CD4-positive, alpha-beta T cell treated with Interleukin-12 subunit alpha and Interleukin-12 subunit beta, for 1 hour (primary cell): ENCODE measurements at places on chromosomes 11 and 22.

- no peak for DNase-seq
These were observed 13.8 kb downstream of the MMP20 start for GRCh38 chr11:102611291-102611690.

DNA sequence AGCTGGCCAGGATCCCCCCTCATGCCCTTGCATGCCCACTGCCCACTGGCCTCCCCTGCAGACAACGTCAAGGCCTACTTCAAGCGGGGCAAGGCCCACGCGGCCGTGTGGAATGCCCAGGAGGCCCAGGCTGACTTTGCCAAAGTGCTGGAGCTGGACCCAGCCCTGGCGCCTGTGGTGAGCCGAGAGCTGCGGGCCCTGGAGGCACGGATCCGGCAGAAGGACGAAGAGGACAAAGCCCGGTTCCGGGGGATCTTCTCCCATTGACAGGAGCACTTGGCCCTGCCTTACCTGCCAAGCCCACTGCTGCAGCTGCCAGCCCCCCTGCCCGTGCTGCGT lies 7.9 kb downstream of the AIP start:
- no peak for DNase-seq

- no peak for DNase-seq
These were observed 406.5 kb upstream of the CCDC90B start for GRCh38 chr11:83692675-83693074.

DNA sequence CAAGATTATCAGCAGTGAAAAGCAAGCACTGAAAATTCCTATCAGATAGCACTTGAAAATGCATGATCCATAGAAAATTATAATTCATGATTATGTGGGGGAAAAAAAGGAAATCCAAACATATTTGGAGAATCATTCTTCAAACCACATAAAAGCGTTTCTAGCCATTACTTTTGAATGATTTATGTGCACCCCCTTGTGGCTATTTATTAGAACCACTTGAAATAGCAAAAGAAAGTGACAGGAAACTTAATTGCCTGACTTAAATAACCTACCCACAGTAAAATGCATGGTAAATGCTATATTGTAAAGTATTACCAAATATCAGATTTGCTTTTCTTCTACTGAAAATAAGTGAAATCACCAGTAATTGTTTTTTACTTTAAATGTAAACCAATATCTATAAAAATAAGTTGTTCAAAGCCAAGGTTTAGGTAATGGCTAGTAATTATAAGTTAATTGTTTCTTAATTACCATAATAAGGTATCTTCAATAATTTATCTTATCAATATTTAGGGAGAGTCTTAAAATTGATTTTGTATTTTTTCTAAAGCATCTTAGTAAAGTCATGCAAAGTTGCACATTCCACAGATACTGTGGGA lies 168.5 kb downstream of the ARHGAP42 start:
- DNase-seq: no peak

DNA sequence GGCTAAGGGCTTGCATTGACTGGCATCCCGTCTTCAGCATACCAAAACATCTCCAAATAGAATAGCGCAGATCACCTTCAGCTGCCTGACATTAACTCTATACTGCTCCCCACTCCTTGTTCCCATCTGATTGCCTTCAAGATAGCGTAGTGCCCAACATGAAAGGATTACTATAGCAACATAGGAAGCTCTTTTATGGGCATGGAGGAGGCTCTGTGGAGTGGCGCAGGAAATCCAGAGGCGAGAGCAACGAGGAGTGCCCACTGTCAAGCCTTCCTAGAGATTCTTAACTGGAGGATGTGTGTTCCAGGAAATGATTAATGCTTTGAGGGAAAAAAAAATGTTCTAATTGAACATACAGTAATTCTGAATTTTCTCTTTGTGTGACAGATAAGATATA lies 213.3 kb downstream of the CADM1 start:
- DNase-seq: no peak

- DNase-seq: no peak
These were observed 18.7 kb downstream of the CACNG2 start for GRCh38 chr22:36684841-36685240.

GRCh38 chr11:27046956-27047355 lies 6.3 kb downstream of the BBOX1 start:
- no peak for DNase-seq

- no peak for DNase-seq
These were observed 22.4 kb downstream of the MICAL2 start for GRCh38 chr11:12132790-12133145.

DNA sequence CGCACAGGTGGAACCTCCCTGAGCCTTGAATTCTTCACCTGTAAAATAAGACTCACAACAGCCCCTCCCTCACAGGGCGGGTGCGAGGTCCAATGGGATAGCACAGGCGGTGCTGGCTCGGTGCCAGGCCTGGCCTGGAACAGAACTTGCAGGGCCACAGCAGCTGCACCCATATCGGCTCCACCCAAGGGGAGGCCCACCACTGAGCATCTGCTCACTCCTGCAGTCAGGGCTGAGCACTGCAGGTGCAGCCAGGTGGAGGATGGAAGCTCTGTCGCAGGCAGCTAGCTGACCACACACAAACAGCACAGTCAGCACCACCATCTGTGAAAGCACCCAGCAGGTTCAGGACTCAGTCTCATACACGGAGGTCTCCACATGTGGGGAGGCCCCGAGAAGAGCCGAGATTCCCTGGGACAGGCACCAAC lies 19.6 kb downstream of the VPS37C start:
- DNase-seq: no peak

DNA sequence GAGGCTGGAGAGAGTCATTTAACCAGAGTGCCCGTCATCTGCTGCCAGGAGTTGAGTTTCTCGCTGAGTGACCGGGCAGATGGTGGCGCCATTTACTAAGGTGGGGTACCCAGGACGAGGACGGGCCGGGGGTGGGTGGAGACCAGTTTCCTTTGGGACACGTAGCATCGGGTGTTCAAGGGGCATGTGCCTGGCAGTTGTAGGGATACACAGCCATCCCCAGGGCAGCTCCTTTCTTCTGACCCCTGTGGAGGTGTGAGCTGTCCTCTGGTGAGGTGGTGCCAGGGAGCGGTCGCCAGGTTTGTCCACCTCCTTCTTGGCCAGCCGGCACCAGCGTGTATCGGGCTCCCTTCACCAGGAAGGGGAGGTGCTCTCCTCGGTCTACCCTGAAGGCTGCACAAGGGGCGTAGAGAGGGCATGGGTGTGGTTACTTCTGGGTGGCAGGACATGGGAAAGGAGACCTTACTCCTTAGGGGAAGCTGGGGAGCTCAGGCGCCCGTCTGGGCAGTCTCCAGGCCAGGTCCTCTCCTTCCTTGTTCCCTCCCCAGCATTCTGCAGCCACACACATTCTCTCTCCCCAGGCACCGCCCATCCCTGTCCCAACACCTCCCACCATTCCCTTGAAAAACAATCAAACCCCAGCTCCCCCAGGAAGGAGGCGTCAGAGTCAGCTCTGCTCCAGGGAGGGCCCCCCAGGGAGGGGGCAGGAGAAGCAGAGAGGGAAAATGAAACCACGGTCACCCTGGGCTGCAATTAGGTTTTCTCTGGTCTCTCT lies 10.3 kb upstream of the MB start:
- peak; percentile 59 for DNase-seq

DNA sequence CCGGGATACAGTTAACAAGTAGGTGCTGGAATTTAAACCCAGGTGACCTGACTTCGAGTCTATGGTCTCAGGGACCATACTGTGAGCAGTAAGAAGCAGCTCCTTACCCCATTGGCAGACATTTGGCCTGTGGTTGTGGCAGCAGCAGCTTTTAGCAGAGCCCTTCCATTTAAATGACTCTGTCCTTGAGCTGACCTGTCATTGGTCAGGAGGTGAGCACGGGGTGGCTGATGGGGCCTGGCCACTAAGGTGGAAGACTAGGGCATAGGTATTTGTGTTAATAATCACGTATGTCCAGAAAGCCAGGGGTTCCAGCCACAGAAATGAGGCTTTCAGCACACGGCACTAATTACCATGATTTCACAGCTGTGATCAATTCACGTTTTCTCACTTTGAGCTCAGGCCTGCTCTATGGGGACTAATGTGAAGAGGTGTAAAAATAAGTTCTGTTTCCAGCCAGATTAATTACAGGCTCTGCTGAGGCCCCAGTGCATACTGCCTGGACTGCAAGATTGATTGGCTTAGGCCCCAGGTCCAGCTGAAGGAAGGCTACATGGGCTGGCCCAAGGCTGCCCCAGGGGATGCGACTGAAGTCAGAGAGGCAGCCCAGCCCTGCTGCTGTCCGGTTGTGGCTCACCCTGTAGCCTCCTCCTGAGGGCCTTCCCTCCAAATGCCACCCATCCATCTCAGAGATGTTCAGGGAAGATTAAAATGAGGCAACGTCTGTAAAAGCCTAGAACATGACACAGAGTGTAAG lies 76.0 kb downstream of the FDX1 start:
- DNase-seq: no peak

- no peak for DNase-seq
These were observed 171.8 kb downstream of the CTTN start for GRCh38 chr11:70569996-70570692.

DNA sequence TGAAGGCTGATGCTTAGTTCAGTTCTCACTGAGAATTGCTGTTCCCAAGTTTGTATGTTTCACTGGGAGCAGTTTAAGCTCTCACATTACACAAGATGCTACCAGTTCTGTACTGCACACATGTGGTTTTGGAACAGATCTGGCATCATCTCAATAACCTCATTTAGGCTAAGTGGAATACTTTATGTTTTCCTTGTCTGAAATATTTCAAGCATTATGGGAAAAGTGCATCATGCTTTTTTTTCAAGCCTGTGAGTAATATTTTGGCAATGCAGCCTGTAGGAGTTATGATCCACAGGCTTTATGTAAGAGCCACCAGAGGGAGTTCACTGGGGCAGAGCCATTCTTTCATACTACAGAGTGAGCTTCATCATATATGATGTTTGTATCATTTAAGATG lies 141.5 kb downstream of the OR4C45 start:
- DNase-seq: no peak

GRCh38 chr11:126431401-126432064 lies 76.0 kb downstream of the ST3GAL4 start:
- no peak for DNase-seq

- no peak for DNase-seq
These were observed 38.5 kb downstream of the TTC17 start for GRCh38 chr11:43397251-43397650.

GRCh38 chr11:70174547-70175235 lies 28.4 kb upstream of the FADD start:
- no peak for DNase-seq

DNA sequence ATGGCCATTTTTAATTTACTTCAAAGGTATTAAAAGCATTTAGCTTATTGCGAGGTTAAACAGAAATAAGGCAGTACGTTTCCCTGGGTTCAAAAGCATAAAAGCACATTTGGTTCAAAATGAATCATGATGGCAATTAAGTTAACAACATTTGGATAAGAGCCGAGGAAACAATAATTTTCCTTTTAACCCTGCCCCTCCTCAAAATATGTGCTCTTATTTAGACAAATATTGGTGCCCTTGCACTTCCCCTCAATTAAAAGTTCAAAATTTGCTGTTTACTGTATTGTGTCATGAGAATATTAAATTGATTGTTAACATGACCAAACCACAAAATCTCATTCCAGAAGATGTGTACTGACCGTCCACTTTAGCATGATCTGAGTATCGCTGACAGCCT lies 48.7 kb downstream of the VSIG10L2 start:
- no peak for DNase-seq

GRCh38 chr11:2888266-2888968 lies 2.8 kb upstream of the CDKN1C start:
- DNase-seq: peak; percentile 87

GRCh38 chr22:20423008-20423905 lies 14.4 kb downstream of the SCARF2 start:
- DNase-seq: no peak

- no peak for DNase-seq
These were observed 73.7 kb downstream of the PHF21A start for GRCh38 chr11:46047520-46047919.

DNA sequence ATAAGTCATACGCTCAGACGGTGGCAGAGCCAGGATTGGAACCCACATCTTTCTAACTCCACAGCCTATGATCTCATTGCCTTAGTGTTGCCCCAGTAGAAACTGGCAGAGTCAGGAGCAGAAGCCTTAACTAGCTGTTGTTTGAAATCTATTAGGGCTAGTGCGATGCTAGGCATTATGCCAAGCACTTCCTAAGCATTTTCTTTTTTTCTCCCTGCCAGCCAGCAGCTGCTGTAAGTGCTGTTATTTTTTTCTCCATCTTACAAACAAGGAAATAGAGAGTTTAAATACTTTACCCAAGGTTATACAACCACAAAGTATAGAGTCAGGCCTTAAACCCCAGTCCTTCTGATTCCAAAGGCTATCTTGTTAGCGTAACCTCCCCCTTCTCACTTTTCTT lies 161.0 kb upstream of the SORL1-AS1 start:
- no peak for DNase-seq

- DNase-seq: no peak
These were observed 575.5 kb downstream of the SOX6 start for GRCh38 chr11:15780837-15781236.

- DNase-seq: no peak
These were observed 204.5 kb downstream of the RAB38 start for GRCh38 chr11:87970762-87971161.

GRCh38 chr22:25081409-25081824 lies 118.2 kb upstream of the CRYBB3 start:
- peak; percentile 62 for DNase-seq

GRCh38 chr11:16793511-16793910 lies 55.1 kb downstream of the C11orf58 start:
- DNase-seq: no peak

GRCh38 chr11:115920092-115920461 lies 415.9 kb upstream of the CADM1 start:
- DNase-seq: no peak

DNA sequence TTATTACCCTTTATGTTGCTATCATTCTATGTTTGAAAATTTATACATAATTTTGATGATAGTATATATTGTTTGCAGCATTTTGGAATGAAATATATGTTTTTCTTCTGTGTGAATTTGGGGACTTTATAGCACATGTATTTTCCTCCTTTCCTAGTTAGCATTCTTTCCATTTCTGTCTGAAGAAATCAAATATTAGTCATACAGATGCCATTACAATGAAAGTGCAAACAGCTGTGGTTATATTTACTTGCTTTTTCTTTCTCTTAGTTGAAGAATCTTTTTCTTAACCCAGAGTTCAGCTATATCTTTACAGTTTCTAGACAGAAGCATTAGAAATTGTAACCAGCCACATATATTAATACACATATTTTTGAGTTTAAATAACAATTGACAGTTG lies 753.1 kb upstream of the ARHGAP42 start:
- DNase-seq: no peak

- peak; percentile 53 for DNase-seq
These were observed 16.0 kb downstream of the ZNRF3 start for GRCh38 chr22:28899199-28899853.

DNA sequence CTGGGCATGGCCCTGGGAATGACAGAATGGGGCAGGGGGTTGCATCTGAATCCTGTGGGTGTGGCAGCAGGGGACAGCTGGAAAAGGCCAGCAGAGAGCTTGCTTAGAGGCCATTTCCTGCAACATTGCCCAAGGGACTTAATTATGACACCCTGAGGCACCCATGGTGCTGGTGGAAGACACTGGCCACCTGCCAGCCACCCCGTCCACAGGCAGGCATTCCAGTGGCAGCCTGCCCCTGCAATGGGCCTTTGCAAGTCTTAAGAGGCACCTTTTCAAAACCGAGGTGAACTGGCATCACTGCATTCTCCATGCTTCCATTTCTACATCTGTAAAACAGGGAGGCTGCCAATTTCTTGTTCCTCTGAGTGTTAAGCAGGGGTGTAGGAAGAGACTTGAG lies 21.6 kb upstream of the SUSD2 start:
- no peak for DNase-seq

- DNase-seq: no peak
These were observed 8.5 kb upstream of the CYTH4 start for GRCh38 chr22:37273846-37274225.

- no peak for DNase-seq
These were observed 203.7 kb downstream of the GRIK4 start for GRCh38 chr11:120715239-120715638.
